Testis (tissue), 5 donors: ENCODE measurements at places on chromosomes 7 and 10. TPM values are rescaled to one million over a fixed set of nuclear protein-coding genes. Genes with fewer than 3 reads are reported as not detected.

DNAJB6 gene
- total RNA-seq = 172 TPM

HMX3 gene
- total RNA-seq = 0.25 TPM

CYP26C1 gene
- 0.68 TPM for total RNA-seq

STAG3 gene
- total RNA-seq = 224 TPM

ANKRD2 gene
- total RNA-seq = 1.9 TPM

CYP2C19 gene
- total RNA-seq = 0.24 TPM

NUTM2B gene
- total RNA-seq = 11.0 TPM

GIMAP2 gene
- 2.4 TPM for total RNA-seq

ZNF32 gene
- 18.7 TPM for total RNA-seq

TMEM130 gene
- 106 TPM for total RNA-seq

KIAA1217 gene
- 134 TPM for total RNA-seq

GPER1 gene
- 3.2 TPM for total RNA-seq

NODAL gene
- 3.0 TPM for total RNA-seq

AGMO gene
- total RNA-seq = 46.6 TPM

TMEM140 gene
- 6.3 TPM for total RNA-seq

CCL24 gene
- total RNA-seq = not detected

CYP3A4 gene
- 1.8 TPM for total RNA-seq

ZMIZ2 gene
- total RNA-seq = 47.9 TPM

DNAH11 gene
- 19.3 TPM for total RNA-seq

CTNNA3 gene
- total RNA-seq = 18.3 TPM

SLC35B4 gene
- 13.9 TPM for total RNA-seq

ZNF853 gene
- 8.8 TPM for total RNA-seq

CABCOCO1 gene
- 10.2 TPM for total RNA-seq

KCND2 gene
- 6.1 TPM for total RNA-seq

KLLN gene
- total RNA-seq = 3.9 TPM

PON1 gene
- total RNA-seq = 0.12 TPM

EPHA1 gene
- 8.5 TPM for total RNA-seq

CLRN3 gene
- 0.55 TPM for total RNA-seq

ICA1 gene
- 33.6 TPM for total RNA-seq

NXPH1 gene
- 0.37 TPM for total RNA-seq

NKX1-2 gene
- total RNA-seq = 0.06 TPM

NUTM2A gene
- total RNA-seq = 7.6 TPM

LRRD1 gene
- 14.8 TPM for total RNA-seq

ACSM6 gene
- total RNA-seq = not detected

KEL gene
- total RNA-seq = 124 TPM

GUSB gene
- total RNA-seq = 44.0 TPM

HHEX gene
- total RNA-seq = 4.0 TPM

UNCX gene
- total RNA-seq = 0.24 TPM

ST7 gene
- total RNA-seq = 23.2 TPM

OR2A42 gene
- not detected for total RNA-seq

FEZF1 gene
- total RNA-seq = 3.1 TPM

CUBN gene
- 11.0 TPM for total RNA-seq

TDRD1 gene
- 32.3 TPM for total RNA-seq

AKR1E2 gene
- 37.0 TPM for total RNA-seq

PTPRN2 gene
- 9.8 TPM for total RNA-seq

SLC13A1 gene
- total RNA-seq = not detected

DDX50 gene
- 51.1 TPM for total RNA-seq

KCP gene
- 0.68 TPM for total RNA-seq

ACTL6B gene
- total RNA-seq = 0.79 TPM
